ENCODE measurements at places on chromosomes 3 and 15.

DNA sequence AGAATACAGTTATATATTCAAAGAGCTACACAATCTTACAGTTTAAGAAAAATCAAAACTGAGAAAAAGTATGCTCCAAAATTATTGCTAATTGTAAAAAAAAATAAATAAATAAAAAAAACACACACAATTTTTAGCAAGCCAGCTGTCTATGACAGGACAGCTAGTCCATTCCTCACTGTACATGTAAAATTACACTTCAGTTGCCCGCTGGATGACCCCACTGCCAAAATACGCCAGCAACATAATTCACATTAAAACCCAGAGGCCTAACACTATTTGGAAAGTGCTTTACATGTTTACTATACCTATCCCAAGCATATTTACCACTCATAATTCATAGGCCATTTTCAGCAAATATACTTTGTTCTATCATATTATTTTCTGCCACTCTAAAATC is 5.8 kb downstream of the MYO9A start:
- no peak for DNase-seq

- no peak for DNase-seq
Measured at GRCh38 chr3:194112120-194113106, 23.5 kb upstream of the HES1 start.

- DNase-seq: no peak
Measured at GRCh38 chr15:72534523-72534922, 60.4 kb downstream of the ARIH1 start.

GRCh38 chr15:75193976-75194375 is 7.7 kb upstream of the C15orf39 start:
- no peak for DNase-seq

GRCh38 chr15:70910958-70911357 is 18.3 kb downstream of the LRRC49 start:
- DNase-seq: no peak

DNA sequence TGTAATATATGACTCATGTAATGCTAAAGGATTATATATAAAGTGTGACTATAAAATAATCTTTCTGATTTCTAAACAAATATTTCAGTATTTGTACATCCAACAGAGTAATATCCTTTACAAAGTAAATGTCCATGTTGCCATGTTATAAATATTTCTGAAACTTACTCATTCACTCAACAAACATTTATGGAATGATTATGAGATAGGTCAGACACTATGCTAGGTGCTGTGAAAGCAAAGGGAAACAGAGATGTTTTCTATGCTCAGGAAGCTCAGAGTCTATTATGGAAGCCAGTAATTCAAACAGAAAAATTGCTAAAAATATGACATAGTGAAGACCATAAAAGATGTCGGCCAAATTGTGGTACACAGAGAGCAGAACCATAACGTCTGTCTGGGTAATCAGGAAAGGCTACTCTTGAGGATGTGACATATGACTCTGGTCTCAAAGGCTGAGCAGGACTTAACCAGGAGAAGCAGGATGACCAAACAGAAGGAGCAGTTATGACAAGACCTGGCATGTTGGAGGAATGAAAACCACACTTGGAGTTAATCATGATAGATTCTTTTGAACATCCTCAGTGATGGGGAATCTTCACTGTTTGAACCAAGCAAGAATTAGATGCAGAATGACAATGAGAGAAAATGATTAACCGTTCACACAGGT is 39.0 kb upstream of the MYO5C start:
- DNase-seq: peak; percentile 15

Measured in NCI-H460 (cell line).